Neural progenitor cell (in vitro differentiated cells): ENCODE measurements at places on chromosomes 11 and 22.
A peak's percentile ranks its signal among the peaks of the same experiment; 100 is the strongest.

- no peaks in the 10 kb centered on the region for H3K27me3 ChIP-seq
- no peak overlapping the region for H3K27ac ChIP-seq
- DNase-seq = no peak
- peaks cover 5% of the 10 kb centered on the region for H3K36me3 ChIP-seq
- no peak overlapping the region for H3K4me3 ChIP-seq
Observed at GRCh38 chr11:36249246-36249645, 40.0 kb downstream of the COMMD9 start.

GRCh38 chr22:28017859-28018258 lies 98.8 kb upstream of the PITPNB start:
- H3K36me3 ChIP-seq = no peaks in the 10 kb centered on the region
- no peak overlapping the region for H3K27ac ChIP-seq
- no peak overlapping the region for H3K4me3 ChIP-seq

GRCh38 chr22:30325065-30325720 lies 1.5 kb downstream of the TBC1D10A start:
- peaks cover 14% of the 10 kb centered on the region for H3K4me1 ChIP-seq
- DNase-seq = peak; percentile 50
- no peaks in the 10 kb centered on the region for H3K27me3 ChIP-seq
- no peak overlapping the region for H3K4me3 ChIP-seq
- no peaks in the 10 kb centered on the region for H3K36me3 ChIP-seq

DNA sequence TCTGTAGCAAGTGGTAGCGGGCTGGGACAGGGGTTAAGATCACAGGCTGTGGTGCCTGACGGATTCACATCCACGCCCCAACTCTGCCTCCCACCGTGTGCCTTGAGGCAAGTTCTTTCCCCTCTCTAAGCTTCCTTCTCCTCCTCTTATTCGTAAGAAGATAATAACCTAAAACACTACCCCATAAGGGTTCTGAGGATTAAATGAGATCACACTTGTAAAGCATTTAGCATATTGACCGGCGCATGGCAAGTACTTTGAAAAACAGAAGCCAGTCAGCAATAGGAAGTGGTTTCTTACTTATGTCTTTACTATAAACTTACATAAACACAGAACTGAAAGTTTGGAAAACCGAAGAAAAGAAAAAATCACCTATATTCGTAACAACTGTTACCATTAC lies 15.5 kb upstream of the LMO2 start:
- no peak for DNase-seq
- peaks cover 31% of the 10 kb centered on the region for H3K4me1 ChIP-seq
- peak overlapping the region; percentile 34 for H3K27ac ChIP-seq
- H3K4me3 ChIP-seq = no peak overlapping the region
- H3K27me3 ChIP-seq = no peaks in the 10 kb centered on the region

DNA sequence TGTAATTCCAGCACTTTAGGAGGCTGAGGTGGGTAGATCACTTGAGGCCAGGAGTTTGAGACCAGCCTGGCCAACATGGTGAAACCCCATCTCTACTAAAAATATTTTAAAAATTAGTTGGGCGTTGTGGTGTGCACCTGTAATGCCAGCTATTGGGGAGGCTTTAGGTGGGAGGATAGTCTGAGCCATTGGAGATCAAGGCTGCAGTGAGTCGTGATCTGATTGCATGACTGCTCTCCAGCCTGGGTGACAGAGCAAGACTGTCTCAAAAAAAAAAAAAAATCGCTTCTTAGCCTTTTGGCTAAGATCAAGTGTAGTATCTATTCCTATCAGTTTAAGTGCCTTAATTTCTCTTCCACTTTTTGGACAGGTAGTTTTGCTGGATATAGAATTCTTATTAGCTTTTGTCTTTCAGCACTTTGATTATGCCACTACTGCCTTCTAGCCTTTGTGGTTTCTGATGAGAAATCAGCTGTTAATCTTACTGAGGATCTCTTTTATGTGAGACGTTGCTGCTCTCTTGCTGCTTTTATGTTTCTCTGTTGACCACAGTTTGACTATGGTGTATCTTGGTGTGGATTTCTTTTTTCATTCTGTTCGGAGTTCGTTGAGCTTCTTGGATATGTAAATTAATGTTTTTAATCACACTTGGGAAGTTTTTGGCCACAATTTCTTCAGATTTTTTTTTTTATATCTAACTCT lies 24.7 kb downstream of the CHEK1 start:
- H3K4me1 ChIP-seq = no peaks in the 10 kb centered on the region
- H3K27ac ChIP-seq = no peak overlapping the region
- no peaks in the 10 kb centered on the region for H3K27me3 ChIP-seq
- no peak for DNase-seq

GRCh38 chr22:45788522-45788921 lies 116.9 kb downstream of the ATXN10 start:
- H3K4me3 ChIP-seq = no peak overlapping the region
- H3K27ac ChIP-seq = no peak overlapping the region
- H3K27me3 ChIP-seq = no peaks in the 10 kb centered on the region
- DNase-seq = no peak
- peaks cover 8% of the 10 kb centered on the region for H3K36me3 ChIP-seq
- H3K4me1 ChIP-seq = peaks cover 15% of the 10 kb centered on the region

DNA sequence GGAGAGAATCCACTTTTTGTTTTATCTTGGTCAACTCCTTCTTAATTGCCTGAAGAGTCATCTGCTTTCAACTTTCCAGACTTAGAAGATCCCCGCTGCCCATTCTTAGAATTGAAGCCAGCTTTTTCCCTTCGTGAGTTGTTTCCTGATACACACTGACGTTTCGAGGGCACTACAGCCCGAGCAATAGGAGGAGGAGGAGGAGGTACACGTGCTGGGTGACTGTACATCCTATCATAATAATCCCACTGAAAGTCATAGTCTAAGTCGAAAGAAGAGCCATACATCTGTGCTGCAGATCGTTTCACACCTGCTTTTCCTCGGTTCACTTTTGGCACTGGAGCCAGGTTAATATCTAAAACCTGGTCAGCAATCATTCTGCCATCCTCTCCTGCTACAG lies 606.1 kb downstream of the DLG2 start:
- no peak for DNase-seq
- no peak overlapping the region for H3K27ac ChIP-seq
- peaks cover 5% of the 10 kb centered on the region for H3K4me1 ChIP-seq
- no peaks in the 10 kb centered on the region for H3K27me3 ChIP-seq
- H3K36me3 ChIP-seq = no peaks in the 10 kb centered on the region

- no peaks in the 10 kb centered on the region for H3K36me3 ChIP-seq
- H3K27ac ChIP-seq = no peak overlapping the region
- H3K27me3 ChIP-seq = no peaks in the 10 kb centered on the region
- H3K4me1 ChIP-seq = no peaks in the 10 kb centered on the region
- H3K4me3 ChIP-seq = no peak overlapping the region
Observed at GRCh38 chr11:63417174-63417852, 47.7 kb downstream of the SLC22A9 start.

DNA sequence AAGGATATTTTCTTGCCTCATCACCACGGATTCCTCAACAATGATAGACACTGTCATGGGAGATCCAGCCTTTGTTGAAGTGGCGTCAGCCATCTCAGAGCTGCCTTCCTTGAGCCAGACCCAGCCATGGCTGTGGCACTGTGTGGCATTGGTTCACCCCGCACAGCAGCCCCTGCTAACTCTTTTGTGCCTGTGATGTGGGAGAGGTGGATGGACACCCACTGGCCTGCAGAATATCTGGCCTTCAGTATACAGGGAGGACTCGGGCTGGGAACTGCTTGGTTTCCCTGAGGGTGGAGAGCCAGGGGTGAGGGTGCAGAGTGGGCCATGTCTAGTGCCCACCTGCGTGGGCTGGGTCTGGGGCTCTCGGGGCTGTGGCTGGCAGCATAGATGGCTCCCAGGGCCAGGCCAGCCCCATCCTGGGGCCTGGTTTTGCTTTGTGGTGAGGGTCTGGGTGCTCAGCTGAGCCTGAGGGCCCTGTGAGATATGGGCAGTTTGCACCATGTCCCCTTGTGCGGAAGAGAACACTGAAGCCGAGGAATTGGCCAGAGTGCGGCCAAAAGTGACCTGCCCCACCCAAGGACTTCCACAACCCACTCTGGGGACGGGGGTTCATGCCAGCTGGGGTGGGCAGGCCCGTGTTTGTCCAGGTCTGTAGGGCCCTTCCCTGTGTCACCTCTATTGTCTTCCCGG lies 6.1 kb downstream of the CLDN5 start:
- H3K27ac ChIP-seq = no peak overlapping the region
- peaks cover 17% of the 10 kb centered on the region for H3K27me3 ChIP-seq
- peaks cover 8% of the 10 kb centered on the region for H3K4me1 ChIP-seq
- no peak overlapping the region for H3K4me3 ChIP-seq

DNA sequence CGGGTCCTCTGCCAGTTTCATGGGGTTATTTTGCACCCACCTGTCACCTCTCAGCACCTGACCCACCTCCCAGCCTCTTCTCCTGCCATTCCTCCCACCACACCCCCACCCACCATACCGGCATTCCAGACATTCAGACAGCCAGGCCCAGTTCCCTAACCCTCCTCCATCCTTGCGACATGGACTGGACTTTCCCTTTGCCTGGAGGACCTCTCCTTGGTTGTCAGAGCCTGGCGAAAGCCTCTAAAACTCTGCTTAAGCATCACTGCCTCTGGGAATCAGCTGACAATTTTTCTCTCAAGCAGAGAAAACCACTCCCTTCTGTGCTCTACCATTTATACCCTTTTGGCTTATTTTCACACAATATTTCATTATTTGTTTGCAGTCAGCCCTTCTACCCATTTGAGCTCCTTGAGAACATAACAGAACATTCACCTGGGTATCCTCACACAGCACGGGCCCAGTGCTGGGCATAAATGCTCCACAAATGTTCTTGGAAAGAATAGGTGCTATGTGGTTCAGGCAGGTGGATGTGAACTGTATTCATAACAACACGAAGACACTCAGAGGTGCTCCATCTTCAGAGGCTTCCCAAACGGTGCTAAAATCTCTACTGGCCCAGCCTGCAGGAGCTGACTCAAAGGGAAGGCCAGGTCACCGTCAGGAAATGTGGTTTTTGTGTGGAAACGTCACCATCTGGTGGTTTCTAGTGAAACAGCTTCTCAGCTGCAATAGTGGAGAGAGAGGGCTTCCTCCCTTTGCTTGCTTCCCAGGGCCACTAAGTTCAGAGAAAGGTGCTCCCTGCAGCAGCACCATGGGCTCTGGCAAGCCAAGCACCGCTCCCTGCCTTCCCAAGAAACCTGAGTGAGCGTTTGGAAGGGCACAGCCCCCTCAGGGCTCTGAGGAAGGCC lies 10.4 kb downstream of the SPATA19 start:
- H3K27me3 ChIP-seq = no peaks in the 10 kb centered on the region
- no peaks in the 10 kb centered on the region for H3K4me1 ChIP-seq
- peak; percentile 82 for DNase-seq

GRCh38 chr11:121412000-121412587 lies 40.0 kb upstream of the SORL1 start:
- H3K36me3 ChIP-seq = no peaks in the 10 kb centered on the region
- no peak overlapping the region for H3K27ac ChIP-seq
- peaks cover 8% of the 10 kb centered on the region for H3K4me1 ChIP-seq
- no peaks in the 10 kb centered on the region for H3K27me3 ChIP-seq
- no peak for DNase-seq

GRCh38 chr22:32854351-32854804 lies 52.9 kb downstream of the TIMP3 start:
- no peaks in the 10 kb centered on the region for H3K36me3 ChIP-seq
- H3K27me3 ChIP-seq = no peaks in the 10 kb centered on the region

GRCh38 chr11:132528181-132528580 lies 1004.1 kb downstream of the OPCML start:
- H3K36me3 ChIP-seq = no peaks in the 10 kb centered on the region
- H3K4me1 ChIP-seq = no peaks in the 10 kb centered on the region
- DNase-seq = no peak
- H3K4me3 ChIP-seq = no peak overlapping the region
- H3K27ac ChIP-seq = no peak overlapping the region

DNA sequence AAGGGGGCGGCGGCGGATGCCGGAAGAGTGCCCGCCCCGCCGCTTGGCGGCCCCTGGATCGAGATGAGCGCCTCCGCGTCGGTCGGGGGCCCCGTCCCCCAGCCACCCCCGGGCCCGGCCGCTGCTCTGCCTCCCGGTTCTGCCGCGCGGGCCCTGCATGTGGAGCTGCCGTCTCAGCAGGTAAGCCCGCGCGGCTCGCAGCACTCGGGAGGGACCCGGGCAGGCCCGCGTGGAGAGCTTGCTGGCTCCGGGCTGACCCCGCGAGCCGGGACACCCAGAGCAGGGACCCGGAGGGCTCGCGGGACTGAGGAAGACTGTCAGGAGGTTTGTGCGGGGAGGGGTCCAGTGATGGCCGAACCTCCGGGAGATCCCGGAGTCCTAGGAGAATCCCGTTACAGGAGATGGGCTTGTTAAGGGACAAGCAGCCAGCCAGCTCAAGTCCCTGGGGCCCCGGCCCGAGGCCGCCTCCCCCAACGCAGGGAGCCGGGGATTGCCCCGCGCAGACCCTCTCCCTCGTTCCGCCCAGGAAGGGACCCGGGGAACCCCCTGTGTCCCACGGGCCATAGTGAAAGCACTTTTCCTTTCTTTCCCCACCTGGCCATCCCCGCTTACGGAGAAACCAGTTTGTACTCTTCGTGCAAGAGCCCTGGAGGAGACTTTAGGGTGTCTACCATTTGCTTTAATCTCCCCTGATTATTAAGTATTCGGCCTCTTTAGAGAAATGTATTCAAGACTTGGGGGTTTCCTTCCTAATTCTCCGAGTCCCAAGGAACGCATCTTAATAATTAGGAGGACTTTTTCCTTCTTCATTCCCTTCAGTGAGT lies 547 bp downstream of the UVRAG start:
- peak overlapping the region; percentile 77 for H3K4me3 ChIP-seq
- peaks cover 17% of the 10 kb centered on the region for H3K4me1 ChIP-seq
- DNase-seq = no peak
- no peak overlapping the region for H3K27ac ChIP-seq

DNA sequence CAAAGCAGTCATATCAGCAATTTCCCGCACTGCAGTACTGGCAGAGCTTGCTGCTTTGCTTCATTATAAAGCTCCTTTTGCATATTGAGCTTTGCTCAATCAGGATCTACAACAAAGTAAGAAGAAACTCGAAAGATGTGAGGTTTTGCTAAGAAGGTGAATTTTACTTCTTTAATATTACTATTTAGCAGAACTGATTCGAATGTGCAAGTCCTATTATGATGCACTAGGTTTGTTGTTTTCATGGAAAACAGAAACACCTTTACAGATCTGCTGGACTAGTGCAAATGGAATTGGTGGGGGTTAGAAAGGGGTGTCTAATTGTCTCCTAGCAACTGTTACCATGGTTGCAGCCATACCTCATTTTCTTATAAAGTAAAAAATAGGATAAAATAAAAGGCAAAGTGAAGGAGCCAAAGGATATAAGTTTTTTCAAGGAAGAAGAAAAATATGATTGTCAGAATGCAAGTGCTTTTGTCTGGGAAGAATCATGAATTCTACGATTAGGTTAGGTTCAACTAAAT lies 153.2 kb downstream of the MSANTD4 start:
- peaks cover 4% of the 10 kb centered on the region for H3K4me1 ChIP-seq
- no peaks in the 10 kb centered on the region for H3K36me3 ChIP-seq
- DNase-seq = no peak
- no peaks in the 10 kb centered on the region for H3K27me3 ChIP-seq

GRCh38 chr11:119293461-119293860 lies 23.5 kb downstream of the MCAM start:
- no peak overlapping the region for H3K4me3 ChIP-seq
- H3K27ac ChIP-seq = no peak overlapping the region
- no peaks in the 10 kb centered on the region for H3K4me1 ChIP-seq
- H3K27me3 ChIP-seq = no peaks in the 10 kb centered on the region
- no peak for DNase-seq
- H3K36me3 ChIP-seq = no peaks in the 10 kb centered on the region

GRCh38 chr11:57311109-57311936 lies 13.4 kb downstream of the TNKS1BP1 start:
- H3K36me3 ChIP-seq = no peaks in the 10 kb centered on the region
- H3K4me3 ChIP-seq = peak overlapping the region; percentile 40
- H3K4me1 ChIP-seq = peaks cover 5% of the 10 kb centered on the region
- peak; percentile 91 for DNase-seq

GRCh38 chr11:134995741-134996140 lies 583.7 kb upstream of the B3GAT1 start:
- no peaks in the 10 kb centered on the region for H3K36me3 ChIP-seq
- DNase-seq = peak; percentile 40
- H3K4me1 ChIP-seq = peaks cover 56% of the 10 kb centered on the region
